ENCODE measurements at places on chromosomes 1 and 21.

DNA sequence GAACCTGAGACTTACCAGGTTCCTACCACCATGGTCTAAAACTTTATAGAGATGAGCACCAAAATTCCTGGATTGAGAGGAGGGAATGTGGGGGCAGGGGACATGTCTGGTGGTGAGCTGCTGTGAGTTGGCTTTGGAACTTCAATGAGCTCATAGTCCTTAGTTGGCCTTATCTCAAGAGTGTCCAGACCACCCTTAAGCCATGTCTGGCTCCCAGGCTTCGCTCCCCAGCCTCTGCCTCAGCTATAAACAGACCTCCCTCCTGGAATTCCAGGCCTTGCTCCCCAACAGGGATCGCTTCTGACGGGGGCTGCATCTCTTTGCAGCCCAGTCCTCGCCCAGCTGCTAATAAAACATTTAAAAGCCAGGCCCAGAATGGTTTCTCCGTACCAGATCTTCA, 19.5 kb downstream of the ATF3 start:
- no peak for DNase-seq

DNA sequence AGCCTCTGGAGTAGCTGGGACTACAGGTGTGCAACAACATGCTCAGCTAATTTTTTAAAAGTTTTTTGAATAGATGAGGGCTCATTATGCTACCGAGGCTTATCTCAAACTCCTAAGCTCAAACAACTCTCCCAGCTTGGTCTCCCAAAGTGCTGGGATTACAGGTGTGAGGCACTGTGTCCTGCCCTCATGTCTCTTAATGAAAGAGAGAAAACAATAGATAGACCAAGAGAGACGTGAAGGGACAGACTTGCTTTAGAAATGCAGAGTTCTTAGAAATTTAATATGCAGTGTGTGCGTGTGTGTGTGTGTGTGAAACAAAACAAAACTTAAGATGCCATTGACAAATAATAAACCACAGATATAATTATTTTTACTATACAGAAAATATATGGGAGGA, 105.2 kb downstream of the ST3GAL3 start:
- DNase-seq: no peak

GRCh38 chr21:44333509-44334328, 5.5 kb downstream of the CFAP410 start:
- no peak for DNase-seq

DNA sequence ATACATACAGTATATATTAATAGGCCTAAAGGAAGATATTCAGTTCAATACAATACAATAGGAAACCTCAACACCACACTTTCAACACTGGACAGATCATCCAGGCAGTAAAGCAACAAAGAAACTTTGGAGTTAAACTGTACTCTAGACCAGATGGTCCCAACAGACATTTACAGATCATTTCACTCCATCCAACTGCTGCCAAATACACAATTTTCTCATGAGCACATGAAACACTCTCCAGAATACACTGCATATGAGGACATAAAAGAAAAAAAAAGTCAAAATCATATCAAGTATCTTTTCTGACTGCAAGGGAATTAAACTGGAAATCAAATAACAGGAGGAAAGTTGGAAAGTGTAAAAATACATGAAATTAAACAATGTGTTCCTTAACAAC, 607.5 kb upstream of the BRINP3 start:
- DNase-seq: no peak

- no peak for DNase-seq
Observed at GRCh38 chr1:5632224-5632623, 360.0 kb downstream of the NPHP4 start.

GRCh38 chr1:211068976-211069375, 65.0 kb downstream of the KCNH1 start:
- no peak for DNase-seq

GRCh38 chr1:218030846-218031245, 254.2 kb upstream of the RRP15 start:
- DNase-seq: no peak

- no peak for DNase-seq
Observed at GRCh38 chr1:232923739-232924386, 26.5 kb upstream of the NTPCR start.

Data from inflammatory macrophage treated with lipopolysaccharide for 4 hours (primary cell).